ENCODE measurements at places on chromosomes 11 and 22. TPM values are rescaled to one million over a fixed set of nuclear protein-coding genes. Genes with fewer than 3 reads are reported as not detected.

The TMPRSS13 gene
- 9.9 TPM for total RNA-seq

The KRTAP5-2 gene
- not detected for total RNA-seq

The CCDC116 gene
- 0.69 TPM for total RNA-seq

The CTSW gene
- total RNA-seq, result 17.2 TPM

The SLCO2B1 gene
- total RNA-seq, result 204 TPM

The VWCE gene
- 1.5 TPM for total RNA-seq

The MMP12 gene
- 0.75 TPM for total RNA-seq

The NPTXR gene
- total RNA-seq, result 6.3 TPM

The TRIM29 gene
- total RNA-seq, result 3.4 TPM

The TPBGL gene
- 0.64 TPM for total RNA-seq

The JAML gene
- total RNA-seq, result 87.9 TPM

The DEUP1 gene
- not detected for total RNA-seq
